ENCODE measurements at places on chromosomes 11 and 22. TPM values are rescaled to one million over a fixed set of nuclear protein-coding genes. Genes with fewer than 3 reads are reported as not detected.

C22orf23 gene
- polyA plus RNA-seq: 0.33 TPM

DNA sequence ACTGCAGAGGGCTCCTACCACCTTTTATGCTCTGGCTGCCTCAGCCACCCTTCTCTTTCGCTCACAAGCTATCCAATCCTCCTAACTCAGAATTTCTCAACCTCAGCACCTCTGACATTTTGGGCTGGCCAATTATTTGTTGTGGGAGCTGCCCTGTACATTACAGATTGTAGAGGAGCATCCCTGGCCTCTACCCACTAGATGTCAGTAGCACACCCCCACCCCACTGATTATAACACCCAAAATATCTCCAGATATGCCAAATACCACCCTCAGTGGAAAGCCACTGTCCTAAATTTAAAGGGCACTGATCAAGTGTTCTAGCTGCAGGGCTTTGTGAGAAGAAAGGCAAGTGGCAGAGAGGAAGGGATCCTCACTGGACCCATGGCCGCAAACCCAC is 443.1 kb downstream of the SOX6 start:
- H3K4me1 ChIP-seq: peaks cover 8% of the 10 kb centered on the region
- H3K4me3 ChIP-seq: no peak overlapping the region
- DNase-seq: no peak
- H3K27me3 ChIP-seq: no peaks in the 10 kb centered on the region
- no peak overlapping the region for H3K27ac ChIP-seq
- H3K36me3 ChIP-seq: no peaks in the 10 kb centered on the region

MYEOV gene
- polyA plus RNA-seq: 3.6 TPM

DNA sequence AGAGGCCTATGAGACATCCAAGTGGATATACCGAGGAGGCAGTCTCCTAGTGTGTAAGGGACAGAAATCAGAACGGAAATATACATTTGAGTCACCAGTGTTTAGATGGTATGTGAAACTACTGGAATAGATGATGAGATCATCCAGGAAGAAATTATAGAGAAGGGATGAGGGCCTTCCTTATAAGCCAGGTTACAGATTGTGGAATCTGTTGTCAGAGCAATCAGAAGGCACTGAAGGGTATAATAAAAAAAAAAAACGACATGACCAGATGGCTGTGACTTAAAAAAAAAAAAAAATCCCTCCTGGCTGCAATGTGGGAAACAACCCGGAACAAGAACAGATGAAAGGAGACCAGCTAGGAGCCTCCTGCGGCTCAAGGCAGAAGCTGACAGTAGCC is 2.7 kb downstream of the MAJIN start:
- H3K4me1 ChIP-seq: no peaks in the 10 kb centered on the region
- DNase-seq: no peak
- H3K27ac ChIP-seq: peak overlapping the region; percentile 17
- H3K27me3 ChIP-seq: no peaks in the 10 kb centered on the region
- H3K4me3 ChIP-seq: no peak overlapping the region

DNA sequence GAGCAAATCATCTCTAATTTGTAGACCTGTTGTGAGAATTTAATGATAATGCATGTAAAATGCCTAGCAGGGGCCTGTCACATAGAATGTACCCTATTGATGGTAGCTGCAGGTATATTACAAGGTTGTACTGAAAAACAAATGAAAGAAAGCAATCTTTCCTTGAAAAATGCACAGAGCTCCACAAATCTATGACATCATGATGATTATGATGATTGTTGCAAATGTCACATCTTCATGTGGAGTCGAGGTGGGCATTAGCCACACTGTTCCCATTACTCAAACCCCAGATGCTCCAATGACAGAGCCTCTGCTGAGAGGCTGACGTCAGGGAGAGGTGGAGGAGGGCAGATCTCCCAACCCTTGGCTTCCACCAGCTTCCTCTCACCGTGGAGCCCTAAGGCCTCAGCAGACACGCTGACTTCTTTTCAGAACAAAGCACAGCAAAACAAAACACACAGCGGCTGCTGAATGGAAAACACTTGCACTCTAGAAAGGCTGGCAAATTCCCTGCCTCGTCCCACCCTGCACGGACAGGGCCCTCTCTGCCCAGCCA is 298.3 kb downstream of the KIRREL3 start:
- no peaks in the 10 kb centered on the region for H3K36me3 ChIP-seq
- peaks cover 14% of the 10 kb centered on the region for H3K4me1 ChIP-seq
- H3K27me3 ChIP-seq: no peaks in the 10 kb centered on the region

C11orf91 gene
- polyA plus RNA-seq: 0.15 TPM

CCDC116 gene
- 0.28 TPM for polyA plus RNA-seq

OR52I2 gene
- polyA plus RNA-seq: not detected

DNA sequence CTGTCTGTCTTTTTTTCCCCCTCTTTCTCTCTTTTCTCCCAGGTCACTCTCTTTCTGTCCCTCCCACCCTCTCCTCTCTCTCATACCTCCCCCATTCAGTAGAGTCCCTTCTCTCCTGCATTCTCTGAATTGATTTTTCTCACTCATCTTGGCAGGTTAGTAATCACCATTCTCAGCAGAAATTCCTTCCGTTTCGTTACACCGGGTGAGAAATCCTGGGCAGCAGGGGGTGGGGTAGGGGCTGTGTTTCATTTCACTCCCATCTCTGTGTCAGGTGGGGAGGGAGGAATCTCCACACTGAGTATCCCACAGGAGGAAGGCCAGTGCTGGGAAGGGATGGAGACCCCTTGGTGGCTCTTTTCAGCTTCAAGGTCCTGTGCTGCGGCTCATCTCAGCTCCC is 253.5 kb downstream of the MIAT start:
- H3K4me3 ChIP-seq: no peak overlapping the region
- H3K27me3 ChIP-seq: peaks cover 1% of the 10 kb centered on the region
- H3K4me1 ChIP-seq: no peaks in the 10 kb centered on the region
- H3K36me3 ChIP-seq: no peaks in the 10 kb centered on the region
- no peak overlapping the region for H3K27ac ChIP-seq
- DNase-seq: no peak

OR52I1 gene
- not detected for polyA plus RNA-seq

- no peak for DNase-seq
- H3K4me3 ChIP-seq: peak overlapping the region; percentile 65
- H3K27ac ChIP-seq: peak overlapping the region; percentile 96
These were observed 30.5 kb downstream of the ARAP1 start for GRCh38 chr11:72721689-72722049.

PGA4 gene
- not detected for polyA plus RNA-seq
